ENCODE measurements at places on chromosomes 7 and 10.

GRCh38 chr7:135918134-135918533 is 59.0 kb downstream of the MTPN start:
- DNase-seq, result no peak

DNA sequence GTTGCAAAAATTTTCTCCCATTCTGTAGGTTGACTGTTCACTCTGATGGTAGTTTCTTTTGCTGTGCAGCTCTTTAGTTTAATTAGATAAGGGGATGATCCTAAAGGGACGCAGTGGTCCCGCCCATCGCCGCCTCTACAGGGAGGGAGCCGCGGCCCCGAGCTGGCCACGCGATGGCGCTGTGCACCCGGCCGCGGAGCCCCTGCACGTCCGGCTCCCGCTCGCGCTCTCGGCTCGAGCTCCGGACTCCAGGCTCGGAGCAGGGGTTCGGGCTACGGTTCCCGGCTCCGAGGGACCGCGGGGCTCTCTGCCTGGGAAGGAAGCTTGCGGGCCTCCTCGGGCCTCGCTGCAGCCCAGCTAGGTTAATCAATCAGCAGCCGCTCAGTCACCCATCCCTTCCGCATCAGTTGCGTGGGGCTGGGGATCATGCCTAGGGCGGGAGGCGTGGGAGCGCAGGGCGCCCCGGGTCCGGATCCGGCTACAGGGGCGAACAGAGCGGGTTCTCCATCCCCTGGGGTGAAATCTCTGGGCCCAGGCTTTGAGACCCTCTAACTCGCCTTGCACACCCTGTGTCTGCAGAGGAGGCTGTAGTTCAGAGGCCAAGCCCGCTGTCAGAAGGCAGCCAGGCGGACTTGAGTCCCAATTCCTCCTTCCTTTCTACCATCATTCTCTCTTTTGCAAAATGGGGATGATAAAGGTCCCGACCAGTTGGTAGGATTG is 97.9 kb downstream of the WDR11 start:
- no peak for DNase-seq

GRCh38 chr10:16199216-16199615 is 237.6 kb upstream of the PTER start:
- DNase-seq, result no peak

- no peak for DNase-seq
These were observed 1.5 kb upstream of the BRAF start for GRCh38 chr7:140926021-140926817.

- no peak for DNase-seq
These were observed 98.1 kb downstream of the DPY19L1 start for GRCh38 chr7:34939175-34939574.

GRCh38 chr7:78985509-78985908 is 468.0 kb downstream of the MAGI2 start:
- no peak for DNase-seq

GRCh38 chr10:104072786-104073185 is 12.9 kb downstream of the COL17A1 start:
- DNase-seq, result no peak

DNA sequence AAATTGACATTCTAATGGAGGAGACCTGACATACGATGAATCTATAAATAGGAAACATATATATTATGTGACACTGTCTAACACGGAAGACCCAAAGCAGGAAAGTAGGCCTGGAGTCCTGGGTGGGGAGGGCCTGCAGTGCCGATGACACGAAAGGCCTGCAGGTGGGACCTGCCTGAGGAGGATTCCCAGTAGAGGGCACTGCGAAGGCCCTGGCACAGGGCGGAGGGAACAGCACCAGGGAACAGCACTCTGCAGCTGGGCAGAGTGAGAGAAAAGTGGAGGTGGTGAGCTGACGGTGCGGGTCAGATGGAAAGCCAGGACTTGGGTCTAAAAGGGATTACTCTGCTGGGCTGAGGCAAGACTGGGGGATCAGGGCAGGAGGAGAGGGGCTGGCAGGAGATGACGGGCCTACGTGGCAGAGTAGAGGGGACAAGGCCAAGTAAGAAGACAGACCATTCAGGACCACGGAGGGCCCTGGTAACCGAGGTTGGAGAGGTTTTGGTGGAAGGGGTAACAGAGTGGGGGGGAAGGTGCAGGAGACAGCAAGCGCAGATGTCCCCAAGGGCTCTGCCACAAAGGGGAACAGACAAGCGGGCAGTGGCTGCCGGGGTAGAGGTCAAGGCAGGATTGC is 8.1 kb downstream of the ZNF746 start:
- DNase-seq, result no peak

DNA sequence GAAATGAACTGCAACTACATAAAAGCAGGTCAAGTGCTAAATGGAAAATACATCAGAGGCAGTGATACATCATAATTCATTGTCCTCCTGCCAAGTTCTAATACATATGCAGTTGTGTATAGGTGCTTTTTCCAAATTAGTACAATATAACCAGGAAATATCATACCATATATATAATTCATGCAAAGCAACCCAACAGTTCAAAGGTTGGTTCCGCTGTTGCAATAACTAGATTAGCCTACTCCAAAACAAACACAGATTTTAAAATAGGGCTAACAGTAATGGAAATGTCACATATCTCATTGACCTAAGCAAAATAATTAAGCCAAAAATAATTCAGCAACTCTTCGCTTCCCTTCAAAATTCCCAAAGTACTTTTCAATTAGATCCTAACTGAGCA is 88.9 kb upstream of the NEBL start:
- DNase-seq, result no peak

DNA sequence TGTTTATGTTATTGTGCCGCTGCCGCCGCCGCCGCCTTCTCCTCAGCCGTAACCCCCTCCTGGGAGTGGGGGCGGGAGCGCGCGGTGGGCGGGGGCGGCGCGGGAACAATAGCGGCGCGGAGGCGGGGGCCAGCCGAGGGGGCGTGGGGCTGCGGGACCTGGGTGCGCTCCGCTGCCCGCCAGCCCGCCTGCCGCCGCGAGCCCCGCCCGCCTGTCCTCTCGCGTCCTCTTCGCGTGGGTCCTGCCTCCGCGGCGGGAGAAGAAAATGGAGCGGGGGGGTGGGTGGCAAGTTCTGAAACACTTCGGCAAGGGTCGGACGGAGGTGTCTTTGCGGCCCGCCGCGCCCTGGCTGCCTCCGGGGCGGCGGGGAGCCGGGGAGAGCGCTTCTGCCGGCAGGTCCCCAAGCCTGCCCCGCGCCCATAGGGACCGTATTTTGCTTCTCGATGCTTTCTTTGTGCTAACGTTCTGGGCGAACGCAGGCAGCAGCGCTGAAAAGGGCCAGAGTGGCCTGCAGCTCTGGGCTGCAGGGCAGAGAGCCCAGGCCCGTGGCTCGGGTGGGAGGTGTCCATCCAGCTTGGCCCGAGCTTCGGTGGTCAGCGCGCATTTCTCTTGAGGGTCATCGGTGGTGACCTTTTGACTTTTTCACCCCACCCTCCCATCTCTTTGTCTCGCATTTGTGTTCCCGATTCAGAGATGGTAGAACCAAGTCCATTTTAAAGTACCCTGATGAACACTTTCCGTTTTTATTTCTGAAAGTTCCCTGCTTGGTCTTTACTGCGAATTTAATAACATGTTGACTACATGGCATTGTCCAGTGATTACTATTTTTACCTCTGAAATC is 613 bp downstream of the MAPK8 start:
- peak; percentile 61 for DNase-seq

DNA sequence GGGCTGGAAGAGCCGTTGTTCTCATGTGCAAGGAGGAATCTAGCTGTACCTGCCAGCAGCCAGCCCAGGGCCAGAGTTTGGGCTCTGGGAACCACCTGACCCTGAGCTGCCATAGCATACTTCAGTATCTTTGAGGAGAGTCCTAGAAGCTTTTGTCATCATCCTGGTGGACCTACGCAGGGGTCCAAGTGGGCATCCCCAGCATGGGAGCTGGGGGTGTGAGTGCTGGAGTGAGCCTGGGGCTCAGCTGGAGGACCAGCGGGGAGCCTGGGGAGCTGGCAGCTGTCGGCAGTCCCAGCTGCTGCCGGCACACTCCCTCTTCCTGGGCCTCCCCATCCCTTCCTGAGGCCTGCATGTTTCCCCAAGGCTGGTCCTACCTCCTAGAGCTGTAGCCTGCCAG is 32.5 kb downstream of the C10orf105 start:
- no peak for DNase-seq

- DNase-seq, result no peak
These were observed 94.9 kb downstream of the GPR26 start for GRCh38 chr10:123761038-123761428.

DNA sequence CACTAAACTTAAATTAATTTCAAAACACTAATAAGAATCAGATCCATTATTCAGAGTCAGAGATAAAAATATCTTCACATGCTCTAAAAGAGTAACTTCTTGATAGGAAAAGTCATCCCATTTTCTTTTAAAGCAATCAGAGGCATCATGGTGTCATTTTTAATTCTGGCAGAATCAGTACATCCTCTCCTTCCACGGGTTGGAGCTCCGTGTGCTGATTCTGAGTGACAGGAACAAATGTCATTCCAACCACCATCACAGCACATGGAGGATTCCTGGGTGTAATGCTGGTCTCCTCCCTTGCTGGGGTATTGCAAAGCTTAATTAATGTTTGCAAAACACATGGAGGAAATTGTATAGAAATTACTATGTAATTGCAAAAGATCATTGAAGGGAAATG is 114.5 kb upstream of the IMMP2L start:
- DNase-seq, result no peak

DNA sequence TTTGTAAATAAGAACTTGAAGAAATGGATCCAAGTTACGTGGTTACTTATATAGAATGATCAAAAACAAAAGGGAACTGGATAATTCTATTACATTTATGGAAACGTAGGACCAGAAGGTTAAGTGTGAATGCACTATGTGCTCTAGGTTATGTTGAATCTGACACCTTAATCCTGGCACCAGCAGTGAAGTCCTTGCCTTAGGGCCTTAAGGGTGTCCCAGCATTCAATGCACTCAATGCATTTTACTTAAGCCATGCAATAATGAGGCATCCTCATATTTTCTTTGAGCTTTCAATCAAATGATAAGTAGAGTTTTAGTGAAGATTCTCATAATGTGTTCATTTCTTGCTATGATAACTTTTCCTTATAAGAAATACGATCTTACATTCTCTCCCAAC is 178.3 kb upstream of the AGR3 start:
- no peak for DNase-seq

- DNase-seq, result no peak
These were observed 181.8 kb upstream of the FERD3L start for GRCh38 chr7:19327018-19327417.

GRCh38 chr7:128166603-128167041 is 74.5 kb upstream of the LEP start:
- no peak for DNase-seq

DNA sequence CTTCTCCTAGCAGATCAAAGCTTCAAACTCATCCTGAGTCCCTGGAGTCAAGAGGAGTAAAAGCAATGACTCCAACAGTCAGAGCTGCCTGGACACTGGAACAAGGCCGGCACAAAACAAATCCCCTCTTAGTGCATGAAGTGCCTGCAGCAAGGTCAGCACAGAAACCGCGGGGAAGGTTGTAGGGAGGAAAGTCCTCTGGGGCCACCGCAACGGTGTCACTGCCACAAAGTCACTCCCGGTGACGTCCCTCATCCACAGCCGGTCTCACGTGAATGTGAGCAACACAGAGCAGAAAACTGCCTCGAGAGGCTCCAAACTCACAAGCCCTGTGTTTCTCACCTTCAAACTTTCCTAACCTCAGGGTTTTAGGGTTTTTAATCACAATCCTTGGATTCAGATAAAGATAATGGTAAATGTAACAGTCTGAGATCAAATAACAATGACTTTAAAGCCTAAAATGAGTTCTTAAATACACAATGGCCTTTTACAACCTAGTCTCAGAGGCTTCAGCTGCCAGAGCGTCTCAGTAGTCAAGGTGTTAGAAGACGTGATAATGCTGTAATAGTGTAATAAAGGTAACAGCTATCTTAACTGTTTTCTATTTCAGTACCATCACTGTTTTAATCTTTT is 274.3 kb downstream of the ZMYND11 start:
- no peak for DNase-seq

DNA sequence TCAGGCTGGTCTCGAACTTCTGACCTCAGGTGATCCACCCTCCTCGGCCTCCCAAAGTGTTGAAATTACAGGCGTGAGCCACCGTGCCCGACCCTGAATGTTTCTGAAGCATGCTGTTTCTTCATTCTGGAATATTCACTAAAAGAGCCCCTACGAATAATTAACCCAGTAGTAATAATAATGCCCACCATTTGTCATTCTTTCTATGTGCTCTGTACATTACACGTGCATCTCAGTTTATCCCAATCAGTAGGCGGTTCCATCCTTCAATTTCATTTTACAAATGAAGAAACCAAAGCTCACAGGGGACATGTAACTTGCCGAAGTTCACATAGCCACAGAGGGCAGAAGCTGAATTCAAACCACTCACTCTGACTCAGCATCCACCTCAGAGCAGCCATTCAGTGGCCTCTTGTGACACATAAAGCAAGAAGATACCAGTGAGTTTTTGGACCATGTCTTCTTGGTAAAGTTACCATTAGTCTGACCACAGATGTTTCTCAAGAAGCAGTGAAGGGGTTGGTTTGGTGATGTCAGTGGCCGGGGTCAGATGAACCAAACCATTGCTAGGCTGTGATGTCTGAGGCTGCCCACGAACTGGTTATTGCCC is 71.9 kb upstream of the DUSP5 start:
- DNase-seq, result no peak

DNA sequence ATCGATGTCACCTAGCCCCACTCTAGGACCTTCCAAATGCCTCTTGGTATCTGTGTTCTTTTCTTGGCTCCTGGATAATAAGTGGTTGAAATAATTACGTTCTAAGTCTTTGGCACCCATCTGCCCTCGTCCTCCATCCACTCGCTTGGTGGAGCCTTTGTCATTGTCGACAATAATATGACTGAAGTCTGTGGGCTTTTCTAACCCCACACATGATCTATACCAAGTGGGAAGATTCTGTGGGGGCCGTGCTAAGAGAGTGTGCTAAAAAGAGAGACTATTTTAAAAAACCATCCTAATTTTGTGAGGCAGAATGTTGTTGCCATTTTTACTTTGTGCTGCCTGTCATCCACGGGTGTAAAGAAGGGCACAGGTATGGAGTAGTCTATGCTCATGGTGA is 113.1 kb downstream of the GALNT17 start:
- no peak for DNase-seq

GRCh38 chr7:11623093-11623678 is 208.8 kb downstream of the THSD7A start:
- no peak for DNase-seq

Data from activated CD8-positive, alpha-beta memory T cell treated with anti-CD3 and anti-CD28 coated beads for 1 hour (primary cell).